ENCODE measurements at places on chromosomes 2 and 18.

GRCh38 chr2:149058936-149059335 is 20.4 kb downstream of the LYPD6B start:
- no peak for DNase-seq

GRCh38 chr18:13376841-13377351 is 158.3 kb downstream of the LDLRAD4 start:
- DNase-seq: no peak

DNA sequence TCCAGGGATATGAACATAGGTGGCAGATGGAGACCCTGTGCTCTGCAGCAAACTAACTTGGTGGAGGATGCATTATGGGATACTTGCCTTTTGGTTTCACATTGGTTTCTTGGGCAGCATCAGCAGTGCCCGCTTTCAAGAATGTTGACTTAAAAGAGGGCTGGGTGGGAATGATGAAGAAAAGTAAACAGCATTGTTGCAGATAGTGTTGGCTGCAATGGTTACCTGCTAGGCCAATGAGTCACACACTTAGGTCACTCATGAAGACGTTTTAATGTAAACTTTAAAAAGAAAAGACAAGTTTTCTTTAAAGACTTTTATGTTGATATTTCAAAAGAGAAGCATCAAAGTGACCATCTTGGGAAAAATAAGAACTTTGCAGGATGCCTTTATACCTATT is 26.1 kb upstream of the FAM237A start:
- peak; percentile 9 for DNase-seq

- DNase-seq: peak; percentile 84
Measured at GRCh38 chr2:84481702-84482101, 22.6 kb upstream of the SUCLG1 start.

GRCh38 chr2:171882089-171882769 is 11.8 kb downstream of the SLC25A12 start:
- DNase-seq: no peak

- DNase-seq: peak; percentile 37
Measured at GRCh38 chr2:10844097-10844496, 31.5 kb upstream of the PDIA6 start.

DNA sequence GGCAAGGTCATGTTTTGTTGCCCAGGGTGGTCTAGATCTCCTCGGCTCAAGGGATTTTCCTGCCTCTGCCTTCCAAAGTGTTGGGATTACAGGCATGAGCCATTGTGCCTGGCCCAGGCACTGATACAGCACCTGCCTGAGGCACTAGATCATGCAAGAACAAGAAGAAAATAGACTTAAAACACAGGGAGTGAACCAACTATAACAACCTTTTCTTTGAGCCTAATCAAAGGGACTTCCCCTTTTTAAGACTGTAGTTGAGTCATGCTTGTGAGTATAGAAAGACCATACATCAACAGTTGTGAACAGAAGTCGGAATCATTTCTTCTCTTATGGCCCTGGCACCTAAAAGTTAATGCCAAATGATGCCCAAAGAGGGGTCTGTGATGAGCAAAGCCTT is 47.9 kb upstream of the MAPRE2 start:
- DNase-seq: no peak

DNA sequence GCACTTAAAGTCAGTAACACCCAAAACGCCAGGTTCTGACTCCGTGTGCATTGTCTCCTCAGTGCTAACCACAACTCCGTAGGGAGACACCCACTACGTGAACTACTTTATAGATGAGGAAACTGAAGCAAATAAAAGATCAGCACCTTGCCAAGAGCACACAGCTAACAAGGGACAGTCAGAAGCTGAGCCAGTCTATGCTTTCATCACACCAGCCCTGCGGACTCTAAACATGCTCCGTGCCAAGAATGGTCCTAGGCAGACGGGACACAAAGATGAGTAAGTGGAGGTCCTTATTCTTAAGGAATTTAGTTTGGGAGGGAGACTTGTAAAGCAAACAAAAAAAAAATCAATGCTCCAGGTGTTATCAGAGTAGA is 9.6 kb downstream of the MBOAT2 start:
- DNase-seq: peak; percentile 27

DNA sequence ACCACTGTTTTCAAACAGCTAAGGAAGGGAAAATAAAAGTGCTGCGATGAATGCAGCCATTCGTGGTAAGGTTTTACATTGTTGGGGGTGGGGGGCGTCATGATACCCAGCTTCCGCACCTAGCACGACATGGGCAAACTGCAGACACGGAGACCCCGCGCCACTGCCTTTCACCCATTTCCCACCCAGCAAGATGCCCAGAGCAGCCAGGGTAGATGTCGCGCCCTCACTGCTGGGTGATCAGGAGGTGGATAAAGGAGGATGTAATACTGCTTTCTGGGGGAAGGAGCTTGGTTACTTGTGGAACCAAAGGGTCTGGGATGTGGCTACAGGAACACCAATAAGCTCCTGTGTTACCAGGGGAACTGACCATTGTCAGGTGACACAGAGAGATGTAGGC is 138.4 kb downstream of the ZNF516 start:
- no peak for DNase-seq

- DNase-seq: no peak
Measured at GRCh38 chr18:56861244-56861643, 210.1 kb downstream of the WDR7 start.

GRCh38 chr2:169736902-169737301 is 3.3 kb downstream of the KLHL23 start:
- no peak for DNase-seq

- no peak for DNase-seq
Measured at GRCh38 chr2:60324536-60324935, 228.9 kb downstream of the BCL11A start.

GRCh38 chr2:131426727-131427126 is 49.2 kb upstream of the TUBA3D start:
- no peak for DNase-seq

GRCh38 chr2:236215761-236216333 is 47.7 kb upstream of the GBX2 start:
- no peak for DNase-seq

DNA sequence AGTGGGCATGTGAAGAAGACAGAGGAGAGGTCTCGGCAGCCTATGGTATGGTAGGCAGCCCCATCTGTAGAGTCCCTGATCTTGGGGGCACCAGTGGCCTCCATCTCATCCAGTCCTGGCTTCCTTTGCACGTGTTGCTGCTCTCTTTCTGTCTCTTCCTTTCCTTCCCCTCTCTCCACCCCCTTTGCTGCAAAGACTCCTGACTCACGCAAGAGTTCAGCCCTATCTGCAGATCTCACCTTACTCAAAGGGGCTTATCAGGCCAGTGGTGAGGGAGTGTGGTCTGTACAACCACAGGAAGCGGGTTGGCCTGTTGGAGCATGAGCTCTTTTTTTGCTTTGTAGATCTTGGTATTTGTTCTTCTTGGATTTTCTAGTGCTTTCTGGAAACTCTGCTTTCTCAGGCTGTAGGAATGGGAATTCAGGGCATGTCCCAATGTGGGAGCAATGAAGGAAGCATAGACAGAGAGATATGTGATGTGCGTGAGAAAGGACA is 14.6 kb upstream of the NT5DC4 start:
- no peak for DNase-seq

DNA sequence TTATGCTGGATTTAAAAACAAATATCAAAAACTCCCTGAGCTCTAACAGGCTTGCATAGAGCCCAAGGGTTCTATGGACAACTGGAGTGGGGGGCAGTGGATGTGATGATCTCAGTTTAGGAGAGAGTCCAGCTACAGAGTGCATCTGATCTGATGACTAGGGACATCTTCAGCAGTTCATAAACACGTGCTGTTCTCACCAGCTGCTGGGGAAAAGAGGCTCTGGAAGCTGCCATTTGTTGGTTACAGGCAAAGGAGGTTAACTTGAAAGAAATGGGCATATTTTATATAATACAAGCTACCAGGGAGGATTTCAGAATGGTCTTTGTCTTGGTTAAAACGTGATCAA is 36.0 kb upstream of the ZNF396 start:
- no peak for DNase-seq

- no peak for DNase-seq
Measured at GRCh38 chr2:236120141-236120601, 48.0 kb downstream of the GBX2 start.

- DNase-seq: peak; percentile 73
Measured at GRCh38 chr18:55509631-55510324, 78.2 kb downstream of the TCF4 start.

DNA sequence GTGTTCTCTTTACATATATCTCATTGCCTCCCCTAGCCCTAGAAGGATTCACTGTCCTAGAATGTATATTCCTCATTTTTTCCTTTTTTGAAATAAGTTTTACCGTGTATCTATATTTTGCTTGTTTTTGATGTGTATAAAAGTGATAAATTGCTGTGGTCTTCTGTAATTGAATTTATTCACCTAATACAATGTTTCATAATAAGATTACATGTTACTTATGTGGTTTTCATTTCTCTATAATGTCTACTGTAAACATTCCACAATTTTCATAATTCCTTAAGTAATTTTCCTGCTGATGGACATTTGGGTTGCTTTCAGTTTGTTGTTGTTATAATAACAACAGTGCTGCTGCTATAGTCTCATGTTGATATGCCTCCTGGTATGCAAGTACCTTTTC is 118.2 kb downstream of the PHLPP1 start:
- DNase-seq: no peak

GRCh38 chr18:75916624-75916982 is 489.1 kb upstream of the SMIM21 start:
- no peak for DNase-seq

DNA sequence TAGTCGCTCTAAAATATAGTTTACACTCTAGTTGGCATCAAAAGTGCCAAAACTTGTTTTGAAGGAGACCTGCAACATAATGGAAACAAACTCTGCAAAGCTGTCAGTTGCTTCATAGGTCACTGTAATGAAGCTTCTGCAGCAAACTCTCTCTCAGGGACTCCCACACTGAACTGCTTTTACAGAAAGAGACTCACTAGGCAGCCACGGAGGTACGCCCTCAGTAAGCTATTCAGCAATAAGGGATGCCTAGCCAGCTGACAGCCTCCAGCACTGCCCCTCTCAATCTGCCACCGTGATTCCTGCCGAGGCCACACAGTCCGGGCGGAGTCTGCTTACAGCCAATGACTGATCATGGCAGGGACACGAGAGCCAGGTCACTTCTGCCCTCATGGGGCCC is 51.1 kb downstream of the COLEC12 start:
- DNase-seq: no peak

- no peak for DNase-seq
Measured at GRCh38 chr18:78790511-78790910, 189.1 kb upstream of the SALL3 start.

DNA sequence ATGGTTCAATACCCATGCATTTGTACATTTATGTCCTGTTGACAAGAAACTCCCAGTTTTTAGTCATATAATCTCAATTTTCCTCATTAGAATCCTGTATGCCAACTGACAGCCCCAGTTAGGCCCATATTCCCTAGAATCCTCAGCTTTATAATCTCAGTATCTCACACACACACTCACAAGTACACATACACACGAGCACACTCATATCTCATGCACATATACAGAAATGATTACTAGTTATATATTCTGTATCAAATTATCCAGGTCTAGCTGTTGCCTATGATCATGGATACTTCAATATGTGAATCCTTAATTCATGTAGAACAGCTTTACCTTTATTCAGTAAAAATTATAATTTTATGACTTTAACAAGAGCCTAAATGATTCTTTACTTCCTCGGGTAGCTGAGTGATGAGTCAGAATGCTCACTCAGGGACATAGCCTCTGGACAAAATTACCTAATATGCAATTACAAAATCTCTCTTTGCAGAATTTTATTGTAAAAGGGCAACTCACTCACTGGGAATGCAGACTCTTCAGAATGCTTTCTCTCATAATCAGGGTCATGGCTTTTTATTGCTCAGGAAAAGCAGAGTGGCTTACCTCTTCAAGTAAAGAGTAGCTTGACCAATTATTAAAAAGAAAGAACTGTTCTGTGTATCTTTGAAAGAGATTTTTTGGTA is 193.6 kb upstream of the PIK3C3 start:
- DNase-seq: peak; percentile 93

- peak; percentile 58 for DNase-seq
Measured at GRCh38 chr18:71442731-71443141, 1101.4 kb downstream of the CBLN2 start.

DNA sequence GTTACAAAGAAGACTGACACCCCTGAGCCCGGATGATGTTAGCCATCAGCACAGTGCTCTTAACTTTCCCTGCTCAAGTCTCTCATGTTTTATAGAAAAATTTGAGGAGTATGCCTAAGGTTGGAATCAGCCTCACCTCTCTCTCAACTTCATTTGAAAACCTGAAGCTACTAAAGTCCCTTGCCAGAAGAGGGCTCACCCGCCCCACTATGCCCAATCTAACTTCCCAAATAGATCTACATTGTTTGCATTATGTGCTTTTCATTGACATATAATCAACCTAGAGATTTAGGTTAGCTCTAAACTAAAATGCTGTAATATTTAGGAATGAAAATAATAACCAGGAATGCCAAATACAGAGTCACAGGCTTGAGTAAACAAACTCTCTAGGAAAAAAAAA is 305.4 kb downstream of the NCKAP5 start:
- DNase-seq: no peak

DNA sequence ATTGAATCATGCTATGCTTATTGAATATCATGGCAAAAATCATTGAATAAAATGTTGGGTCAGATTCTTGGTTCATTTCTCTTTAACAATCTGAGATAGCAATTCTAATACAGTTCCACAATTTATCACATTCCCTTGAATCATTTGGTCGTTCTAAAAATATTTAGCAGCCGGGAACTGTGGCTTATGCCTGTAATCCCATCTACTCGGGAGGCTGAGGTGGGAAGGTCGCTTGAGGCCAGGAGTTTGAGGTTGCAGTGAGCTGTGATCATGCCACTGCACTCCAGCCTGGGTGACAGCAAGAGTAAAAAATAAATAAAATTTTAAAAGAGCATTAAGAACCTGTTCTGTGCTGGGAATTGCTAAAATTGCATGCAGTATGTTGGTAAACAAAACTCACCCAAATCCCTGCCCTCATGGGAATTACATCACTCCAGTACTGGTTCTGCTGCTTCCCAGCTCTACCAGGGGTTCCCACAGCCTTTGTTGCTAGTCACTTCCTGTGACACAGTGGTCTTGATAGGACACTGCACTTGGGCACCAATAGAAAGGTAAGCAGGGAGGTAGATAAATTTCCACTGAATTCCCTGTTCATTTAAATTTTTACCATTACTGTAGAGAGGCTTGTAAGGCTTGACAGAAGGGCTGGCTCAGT is 200.4 kb downstream of the CTNNA2 start:
- DNase-seq: peak; percentile 53

- no peak for DNase-seq
Measured at GRCh38 chr2:70656421-70657010, 102.9 kb upstream of the TGFA start.

GRCh38 chr18:11002277-11002676 is 147.1 kb downstream of the PIEZO2 start:
- no peak for DNase-seq

GRCh38 chr18:59484561-59485328 is 125.7 kb upstream of the LMAN1 start:
- DNase-seq: peak; percentile 52

- peak; percentile 82 for DNase-seq
Measured at GRCh38 chr18:58363767-58364540, 264.9 kb downstream of the ALPK2 start.
